Stimulated activated CD4-positive, alpha-beta T cell treated with anti-CD3 and anti-CD28 coated beads, Interleukin-15, amount 100 ng/mL, for 48 hours (primary cell): ENCODE measurements at places on chromosomes 3 and 15.

- DNase-seq: no peak
Observed at GRCh38 chr3:78235841-78236240, 1195.9 kb downstream of the ROBO2 start.

- DNase-seq: no peak
Observed at GRCh38 chr3:156793851-156794250, 32.3 kb upstream of the LEKR1 start.

DNA sequence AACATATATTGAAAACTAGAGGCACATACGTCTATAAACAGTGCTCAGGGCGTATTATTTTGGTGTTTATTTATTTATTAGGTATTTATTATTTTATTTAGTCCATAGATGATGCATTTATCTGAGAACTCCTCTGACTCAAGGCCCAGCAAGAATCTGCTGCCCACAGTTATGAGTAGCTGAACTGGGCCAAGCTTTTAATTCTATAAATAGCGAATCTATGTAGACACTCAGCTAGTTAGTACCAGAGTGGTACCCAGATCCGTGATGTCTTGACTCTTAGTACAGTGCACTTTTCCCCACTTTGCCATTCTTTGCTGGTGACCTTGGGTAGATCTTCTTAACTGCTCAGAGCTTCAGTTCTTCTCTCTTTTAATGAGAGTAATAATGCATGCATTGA is 370.4 kb upstream of the TPRG1 start:
- DNase-seq: no peak

GRCh38 chr3:170012683-170013400 is 25.0 kb upstream of the GPR160 start:
- no peak for DNase-seq

DNA sequence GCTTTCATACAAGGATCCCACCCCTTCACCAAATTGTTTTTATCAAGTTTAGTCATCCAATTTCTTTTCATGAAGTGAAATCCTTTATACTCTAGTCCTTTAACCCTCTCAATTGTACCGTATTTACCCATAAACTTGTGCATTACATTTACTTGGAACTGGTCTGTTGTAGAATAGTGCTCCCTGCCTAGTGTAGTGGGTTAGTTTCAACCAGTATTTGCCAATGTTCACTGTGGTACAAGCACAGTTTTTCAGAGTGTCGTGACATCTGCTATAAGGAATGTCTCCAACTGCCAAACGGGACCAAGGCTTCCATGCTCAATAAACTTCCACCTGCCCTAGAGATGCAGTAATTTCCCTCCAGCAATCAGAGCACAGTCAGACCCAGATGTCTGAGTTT is 211.9 kb downstream of the KCNAB1 start:
- DNase-seq: no peak

- no peak for DNase-seq
Observed at GRCh38 chr3:57729334-57730045, 26.6 kb upstream of the SLMAP start.

DNA sequence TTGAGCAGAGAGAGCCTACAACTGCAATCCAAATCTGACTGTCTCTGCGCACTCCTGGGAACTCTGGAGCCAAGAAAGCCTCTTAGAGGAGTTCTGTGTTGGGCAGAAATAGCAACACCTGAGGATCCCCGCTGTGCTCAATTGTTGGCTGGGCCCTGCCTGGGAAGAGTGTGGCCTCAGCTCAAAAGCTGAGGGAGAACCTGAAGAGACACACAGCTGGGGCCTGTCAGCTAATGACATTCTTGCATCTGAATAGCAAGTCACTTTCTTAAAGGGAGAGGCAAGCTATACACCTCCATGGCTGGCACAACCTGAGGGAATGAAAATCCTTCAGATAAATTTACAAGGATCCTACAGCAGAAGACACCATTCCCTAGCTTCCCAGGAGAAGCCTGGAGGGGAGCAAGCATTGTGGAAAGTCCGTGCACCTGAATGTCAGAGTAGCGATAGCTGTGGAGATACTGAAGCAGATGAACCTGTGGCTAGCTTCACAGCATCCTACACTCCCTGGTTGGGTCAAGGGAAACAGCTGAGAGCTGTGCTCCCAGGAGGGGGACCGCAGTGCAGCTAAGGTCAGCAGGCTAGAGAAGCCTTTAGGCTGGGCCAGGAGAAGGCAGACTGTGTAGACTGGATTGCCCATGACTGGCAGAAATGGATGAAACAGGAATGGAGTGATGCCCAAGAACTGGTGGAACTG is 159.9 kb upstream of the PFN2 start:
- no peak for DNase-seq

GRCh38 chr3:84023842-84024241 is 934.9 kb upstream of the CADM2 start:
- no peak for DNase-seq

DNA sequence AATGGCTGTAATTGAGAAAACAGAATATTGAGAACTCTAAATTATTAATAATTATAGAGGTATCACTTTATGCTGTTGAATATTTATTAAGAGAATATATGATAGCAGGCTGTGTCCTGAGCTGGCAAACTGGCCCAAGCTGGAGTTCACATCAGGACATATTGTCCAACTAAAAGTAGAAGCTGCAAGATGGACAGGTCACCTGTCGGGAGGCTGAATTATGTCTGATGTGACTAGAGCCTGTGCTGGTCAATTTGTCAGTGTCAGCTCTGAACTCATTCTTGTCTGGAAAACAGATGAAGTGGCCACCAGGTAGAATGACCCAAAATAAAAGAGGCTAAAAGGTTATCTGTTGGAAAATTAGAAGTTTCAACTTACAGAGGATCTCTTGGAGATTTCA is 392.2 kb downstream of the LRTM1 start:
- no peak for DNase-seq
